CD4-positive, alpha-beta T cell treated with Interleukin-15 for 4 hours (primary cell): ENCODE measurements at places on chromosomes 5 and 9.
A peak's percentile ranks its signal among the peaks of the same experiment; 100 is the strongest.

GRCh38 chr5:42994555-42995359 lies 45.4 kb downstream of the ANXA2R start:
- DNase-seq, result peak; percentile 94

DNA sequence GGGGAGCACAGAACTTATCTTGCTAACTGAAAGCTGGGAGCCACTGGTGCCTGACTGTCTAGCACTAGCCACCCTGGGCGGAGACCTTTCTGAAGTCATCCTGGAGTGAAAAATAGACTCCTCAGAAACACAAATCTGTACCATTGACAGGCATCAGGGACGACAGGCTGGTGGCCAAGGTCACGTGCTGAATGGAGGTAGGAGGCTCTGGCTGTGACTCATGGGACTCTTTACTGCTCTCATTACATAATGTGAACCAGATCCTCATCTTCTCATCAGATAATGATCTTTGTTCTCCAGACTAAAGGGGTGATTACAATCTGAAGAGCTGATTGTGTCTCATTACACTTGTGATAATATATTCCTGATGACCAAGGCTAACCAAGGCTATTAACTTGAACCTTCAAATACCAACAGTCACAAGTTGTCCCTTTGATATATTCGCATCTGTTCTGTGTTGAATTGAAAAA lies 91.8 kb downstream of the SEMA5A start:
- no peak for DNase-seq

GRCh38 chr9:126628969-126629674 lies 15.4 kb downstream of the LMX1B start:
- no peak for DNase-seq

DNA sequence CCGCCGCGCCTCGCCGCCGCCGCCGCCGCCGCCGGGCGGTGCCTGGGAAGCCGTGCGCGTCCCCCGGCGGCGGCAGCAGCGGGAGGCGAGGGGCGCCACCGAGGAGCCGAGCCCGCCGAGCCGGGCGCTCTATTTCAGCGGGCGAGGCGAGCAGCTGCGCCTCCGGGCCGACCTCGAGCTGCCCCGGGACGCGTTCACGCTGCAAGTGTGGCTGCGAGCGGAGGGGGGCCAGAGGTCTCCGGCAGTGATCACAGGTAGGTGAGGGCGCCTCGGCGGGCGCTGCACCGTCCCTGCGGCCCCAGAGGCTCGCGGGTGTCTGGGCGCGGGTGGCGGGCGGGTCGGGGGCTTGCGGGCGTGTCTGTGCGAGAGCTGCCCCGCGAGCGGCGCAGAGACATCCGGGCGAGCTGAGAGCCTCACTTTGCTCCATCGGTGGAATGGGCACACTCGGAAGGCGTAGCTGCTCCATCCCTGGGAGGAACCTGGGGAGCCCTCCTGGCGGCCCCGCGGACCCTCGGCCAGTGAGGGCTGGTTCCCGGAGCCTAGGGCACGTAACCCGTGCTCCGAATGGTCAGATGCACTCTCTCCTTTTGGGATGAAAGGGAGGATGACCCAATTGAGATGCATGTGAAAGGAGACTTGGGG lies 864 bp downstream of the PAPPA start:
- no peak for DNase-seq

GRCh38 chr5:66981266-66982055 lies 215.1 kb downstream of the CD180 start:
- DNase-seq, result no peak

DNA sequence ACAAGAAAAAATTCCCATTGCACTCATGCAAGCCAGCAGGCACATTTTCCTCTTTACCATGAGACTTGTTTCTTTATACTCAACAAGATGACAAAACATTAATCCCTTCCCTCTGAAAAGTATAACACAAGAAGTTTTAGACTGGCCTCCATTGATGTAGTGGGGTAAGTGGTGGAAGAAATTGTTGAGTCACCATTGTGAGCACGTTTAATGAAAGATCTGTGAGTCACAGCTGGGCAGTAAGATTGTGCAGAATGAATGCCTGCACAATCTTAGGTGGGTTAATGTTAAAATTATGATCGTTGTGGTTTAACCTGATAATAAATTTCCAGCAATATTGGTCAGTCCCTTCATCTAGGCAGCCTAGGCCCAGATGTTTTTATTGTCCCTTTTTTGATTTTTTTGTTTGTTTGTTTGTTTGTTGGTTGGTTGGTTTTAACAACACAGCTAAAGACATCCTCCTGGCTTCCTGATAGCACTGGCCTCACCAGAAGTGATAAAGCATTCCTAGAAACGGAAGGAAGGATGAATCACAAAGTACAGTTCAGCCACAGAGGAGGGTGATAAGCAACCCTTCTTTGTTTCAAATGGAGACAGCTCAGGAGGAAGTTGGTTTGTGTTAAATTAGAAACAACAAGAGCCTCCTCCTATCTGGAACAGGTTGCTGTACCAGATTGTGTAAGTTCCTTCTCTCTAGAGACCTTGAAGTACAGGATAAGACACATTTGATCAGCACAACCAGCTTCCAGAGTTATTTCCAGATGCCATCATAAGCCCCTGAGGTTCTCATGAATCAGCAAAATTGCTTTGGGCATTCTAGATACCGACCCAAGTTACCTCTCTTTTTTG lies 40.3 kb downstream of the SLC24A2 start:
- DNase-seq, result peak; percentile 19

DNA sequence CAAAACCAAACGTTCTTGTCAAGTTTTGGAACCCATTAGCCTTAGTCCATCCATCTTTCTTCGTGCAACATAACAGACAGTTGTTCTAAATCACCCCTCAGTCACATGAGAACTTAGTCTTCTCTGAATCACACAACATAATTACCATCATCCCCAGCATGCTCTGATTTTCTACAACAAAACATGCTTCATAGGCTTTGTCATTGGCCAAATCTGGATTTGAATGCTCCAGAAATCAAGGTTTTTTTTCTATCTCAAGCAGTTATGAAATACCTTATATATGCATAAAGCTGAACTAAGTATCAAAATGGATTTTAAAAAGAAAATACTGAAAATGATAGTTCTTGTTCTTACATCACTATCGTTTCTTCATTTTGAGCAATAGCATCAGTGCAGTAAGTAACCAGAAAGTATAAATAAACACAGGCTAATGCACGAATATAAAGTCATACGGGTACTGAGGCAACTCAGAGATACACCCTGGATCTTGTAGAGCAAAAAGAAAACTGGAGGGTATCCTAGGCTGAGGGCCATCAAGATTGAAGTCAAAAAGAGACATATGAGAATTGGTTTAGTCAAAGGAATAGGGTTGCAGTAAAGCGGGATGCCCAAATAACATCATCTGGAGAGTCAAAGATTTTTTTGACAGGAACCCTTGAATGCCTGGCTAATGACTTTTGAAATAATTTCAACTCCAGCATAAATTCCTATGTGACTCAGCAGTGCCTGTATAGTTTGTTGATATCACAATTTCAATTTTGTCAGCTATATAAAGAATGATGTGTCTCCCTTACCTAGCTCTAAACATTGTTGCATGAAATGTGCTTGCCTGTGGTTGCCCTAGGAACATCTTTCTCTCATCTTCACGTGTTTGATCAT lies 164.7 kb downstream of the ADAMTSL1 start:
- DNase-seq, result no peak

- peak; percentile 34 for DNase-seq
These were observed 98.6 kb downstream of the PAM start for GRCh38 chr5:102853680-102854079.

DNA sequence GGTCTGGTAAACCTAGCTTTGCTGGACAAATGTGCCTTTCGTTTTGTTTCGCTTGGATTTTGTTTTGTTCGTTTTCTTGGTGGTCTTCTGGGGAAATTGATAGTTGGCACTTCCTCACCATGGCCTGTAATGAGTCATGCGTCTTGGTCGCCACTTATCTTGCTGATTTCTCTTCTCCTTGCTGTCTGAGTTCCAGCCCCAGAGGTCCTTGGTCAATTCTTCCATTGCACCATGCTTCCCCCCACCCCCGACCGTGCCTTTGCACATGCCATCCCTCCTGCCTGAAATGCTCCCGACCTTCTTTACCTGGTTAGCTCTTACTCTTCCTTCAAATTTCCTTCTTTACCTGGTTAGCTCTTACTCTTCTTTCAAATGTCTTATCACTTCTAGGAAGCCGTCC lies 168.7 kb upstream of the MSX2 start:
- no peak for DNase-seq

DNA sequence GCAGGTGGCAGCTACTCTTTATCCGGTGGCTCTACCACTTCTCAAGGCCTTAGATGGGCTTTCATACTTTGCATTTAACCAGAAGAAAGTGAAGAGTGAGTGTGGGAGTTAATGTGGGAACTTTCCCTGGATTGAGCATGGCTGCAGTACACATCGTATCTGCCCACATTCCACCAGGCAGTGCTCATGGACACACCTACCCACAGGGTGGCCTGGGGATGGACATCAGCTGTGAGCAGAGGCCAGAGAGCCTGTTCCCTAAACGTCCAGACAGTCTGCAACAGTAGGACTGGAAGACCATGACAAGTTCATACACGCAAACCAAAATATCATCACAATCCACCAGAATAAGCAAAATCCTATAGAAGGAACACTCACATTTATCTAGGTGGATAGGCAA lies 213.8 kb downstream of the IRX1 start:
- no peak for DNase-seq

- no peak for DNase-seq
These were observed 70.6 kb downstream of the DPYSL3 start for GRCh38 chr5:147439254-147439653.

DNA sequence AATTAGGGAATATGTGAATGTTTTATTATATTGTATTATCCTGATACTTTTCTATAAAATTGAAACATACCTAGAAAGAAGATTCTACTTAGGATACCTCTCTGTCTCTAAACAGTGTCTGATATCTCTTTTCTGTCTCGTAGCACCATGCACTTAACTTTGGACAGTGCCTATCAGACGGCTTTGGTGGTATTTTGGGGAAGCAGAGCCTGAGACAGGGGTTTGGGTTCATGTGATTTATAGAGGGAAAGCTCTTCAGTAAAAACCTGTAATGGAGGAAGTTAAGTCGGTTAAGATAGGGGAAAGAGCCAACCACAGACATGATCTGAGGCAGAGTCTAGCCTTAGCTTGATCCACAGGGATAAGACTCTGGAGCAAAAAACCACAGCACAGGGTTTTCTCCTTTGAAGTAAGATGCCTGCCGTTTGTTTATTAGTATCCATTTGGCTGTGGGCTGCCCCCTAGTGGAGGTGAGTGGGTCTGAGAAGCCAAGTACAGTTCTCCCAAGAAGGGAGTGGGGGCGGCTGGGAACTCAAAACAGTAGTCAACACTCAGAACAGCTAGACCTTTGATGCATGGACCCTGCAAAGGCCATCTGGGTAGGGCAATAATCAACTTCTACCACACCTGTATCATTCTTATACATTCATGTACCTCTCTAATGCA lies 141.2 kb upstream of the ASTN2 start:
- peak; percentile 7 for DNase-seq

- no peak for DNase-seq
These were observed 403.5 kb downstream of the DMRT2 start for GRCh38 chr9:1453636-1454035.

- no peak for DNase-seq
These were observed 117.3 kb upstream of the LPCAT1 start for GRCh38 chr5:1641041-1641440.

- peak; percentile 28 for DNase-seq
These were observed 133.2 kb downstream of the ERCC6L2 start for GRCh38 chr9:96008502-96009222.
